ENCODE measurements at places on chromosomes 6 and 20.

DNA sequence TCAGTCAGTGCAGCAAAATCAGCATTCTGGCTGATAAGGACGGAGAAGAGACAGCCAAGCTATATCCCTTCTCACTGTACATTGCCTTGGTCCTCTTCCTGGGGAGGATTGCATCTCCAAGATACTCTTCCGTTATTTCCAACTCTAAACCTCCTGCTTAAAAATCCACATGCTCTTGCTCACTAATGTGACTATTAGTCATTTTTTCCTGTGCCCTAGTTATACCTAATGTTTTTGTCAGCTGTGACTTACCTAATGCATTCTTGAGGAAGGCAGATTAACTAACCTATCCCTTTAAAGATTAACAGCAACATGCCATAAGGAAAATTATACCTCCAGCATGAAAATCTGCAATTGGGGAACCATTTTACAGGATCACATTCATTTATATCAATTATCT lies 317.6 kb downstream of the BTBD9 start:
- DNase-seq = no peak

GRCh38 chr6:113351173-113351834 lies 505.8 kb upstream of the MARCKS start:
- DNase-seq = no peak

GRCh38 chr6:166515072-166515810 lies 71.2 kb downstream of the RAMACL start:
- DNase-seq = no peak

GRCh38 chr6:109389650-109390274 lies 7.5 kb upstream of the CD164 start:
- DNase-seq = no peak

DNA sequence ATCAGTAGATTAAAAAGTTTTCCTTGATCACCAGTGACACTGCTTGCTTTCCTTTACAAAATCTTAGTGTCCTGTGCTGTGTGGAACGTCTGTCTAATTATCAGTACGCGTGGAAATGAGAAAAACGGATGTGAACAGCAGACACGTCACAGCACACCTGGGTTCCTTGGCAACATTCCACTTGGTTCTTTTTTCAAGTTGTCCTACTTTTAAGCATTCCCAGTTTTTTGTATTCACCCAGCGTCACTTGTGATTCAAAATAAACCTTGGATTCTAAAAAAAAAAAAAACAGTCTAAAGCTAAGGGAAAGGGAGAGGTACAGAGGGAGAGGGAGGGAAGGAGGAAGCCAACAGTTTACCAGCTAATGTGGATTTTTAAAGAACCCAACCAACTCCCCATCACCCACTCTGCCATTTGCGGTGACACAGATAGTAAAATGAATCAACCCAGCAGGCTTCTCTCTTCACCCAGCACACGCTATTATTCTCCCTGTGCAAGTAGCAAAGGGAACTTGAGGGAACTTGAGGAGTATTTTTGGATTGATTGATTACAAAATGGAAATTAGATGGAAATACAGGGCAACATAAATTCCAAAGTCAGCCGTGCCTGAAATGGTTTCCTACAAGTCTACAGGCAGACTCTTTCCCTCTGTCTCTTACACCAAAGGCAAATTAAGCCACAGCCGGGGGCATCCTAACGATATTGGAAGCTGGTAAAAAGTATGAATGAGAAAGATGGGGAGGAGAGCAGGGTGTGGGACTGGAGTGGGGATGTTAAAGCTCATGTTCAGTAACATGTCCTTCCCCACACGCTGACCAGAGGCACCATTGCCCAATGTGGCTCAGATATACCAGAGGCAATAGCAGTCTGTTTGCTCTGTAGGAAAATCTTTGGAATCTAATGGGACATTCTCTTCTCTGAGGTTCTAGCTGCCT lies 129.8 kb downstream of the SASH1 start:
- no peak for DNase-seq

GRCh38 chr6:36666826-36667591 lies 11.5 kb upstream of the CDKN1A start:
- peak; percentile 78 for DNase-seq

- DNase-seq = no peak
Measured at GRCh38 chr20:43508106-43508505, 609 bp downstream of the L3MBTL1 start.

DNA sequence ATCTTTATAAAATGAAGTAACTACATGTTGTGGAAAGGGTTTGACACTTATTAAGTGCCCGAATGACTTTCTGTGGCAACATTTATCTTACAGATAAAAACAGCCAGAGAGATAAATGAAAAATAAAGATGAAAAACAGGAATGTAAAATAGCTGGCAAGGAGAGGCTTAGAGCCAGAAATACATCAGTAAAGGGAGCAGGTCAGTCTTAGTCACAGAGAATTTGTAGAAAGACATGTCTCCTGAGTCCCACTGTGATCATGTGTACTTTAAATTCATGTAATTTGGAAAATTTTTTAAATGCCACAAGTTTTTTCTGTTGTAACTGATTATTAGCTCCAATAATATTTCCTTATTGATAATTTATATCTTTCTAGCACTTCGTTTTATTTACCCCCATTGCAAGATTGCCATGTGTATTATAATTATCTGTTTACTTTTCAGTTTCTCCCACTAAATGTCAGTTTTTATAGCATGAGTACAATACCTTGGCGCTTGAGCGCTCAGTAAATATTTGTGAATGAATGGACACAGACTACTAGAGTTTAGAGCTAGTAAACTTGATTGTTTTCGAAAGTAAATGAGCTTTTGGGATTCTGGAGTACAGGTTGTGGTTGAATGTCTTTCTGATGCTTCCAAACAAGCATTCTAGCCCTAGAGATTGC lies 15.2 kb downstream of the TAB2 start:
- DNase-seq = peak; percentile 87

GRCh38 chr6:143427109-143427817 lies 23.2 kb downstream of the ADAT2 start:
- peak; percentile 25 for DNase-seq

- peak; percentile 45 for DNase-seq
Measured at GRCh38 chr6:28659250-28659566, 133.5 kb downstream of the GPX5 start.
